MCF 10A (cell line): ENCODE measurements at places on chromosomes 12 and 14. TPM values are rescaled to one million over a fixed set of nuclear protein-coding genes. Genes with fewer than 3 reads are reported as not detected.

KLRG1 gene
- total RNA-seq, result 1.7 and 1.9 TPM in 2 replicates

DNA sequence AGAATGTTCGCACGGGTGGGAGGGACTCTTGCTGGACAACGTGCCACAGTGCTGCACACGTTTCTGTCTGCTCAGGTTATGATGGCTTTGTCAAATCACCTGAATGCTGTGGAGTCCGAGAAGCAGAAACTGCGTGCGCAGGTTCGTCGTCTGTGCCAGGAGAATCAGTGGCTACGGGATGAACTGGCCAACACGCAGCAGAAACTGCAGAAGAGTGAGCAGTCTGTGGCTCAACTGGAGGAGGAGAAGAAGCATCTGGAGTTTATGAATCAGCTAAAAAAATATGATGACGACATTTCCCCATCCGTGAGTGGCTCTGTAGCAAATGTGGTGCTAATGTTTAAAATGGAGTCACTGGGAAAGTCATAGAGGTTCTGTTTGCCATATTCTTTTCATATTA, 28.5 kb downstream of the KLC1 start:
- no peaks in the 10 kb centered on the region for H3K4me1 ChIP-seq
- H3K4me3 ChIP-seq, result no peak overlapping the region
- H3K36me3 ChIP-seq, result peaks cover 89% of the 10 kb centered on the region
- no peaks in the 10 kb centered on the region for H3K27me3 ChIP-seq

GRCh38 chr14:36952689-36953088, 219.7 kb downstream of the SLC25A21 start:
- H3K4me3 ChIP-seq, result no peak overlapping the region
- no peaks in the 10 kb centered on the region for H3K27me3 ChIP-seq
- peaks cover 12% of the 10 kb centered on the region for H3K4me1 ChIP-seq
- peak overlapping the region; percentile 74 for H3K27ac ChIP-seq

- no peaks in the 10 kb centered on the region for H3K36me3 ChIP-seq
- H3K4me3 ChIP-seq, result no peak overlapping the region
- DNase-seq, result peak; percentile 7
- peaks cover 65% of the 10 kb centered on the region for H3K27me3 ChIP-seq
- H3K27ac ChIP-seq, result no peak overlapping the region
- H3K4me1 ChIP-seq, result no peaks in the 10 kb centered on the region
These were observed 4.0 kb upstream of the MYO1H start for GRCh38 chr12:109343677-109344076.

DNA sequence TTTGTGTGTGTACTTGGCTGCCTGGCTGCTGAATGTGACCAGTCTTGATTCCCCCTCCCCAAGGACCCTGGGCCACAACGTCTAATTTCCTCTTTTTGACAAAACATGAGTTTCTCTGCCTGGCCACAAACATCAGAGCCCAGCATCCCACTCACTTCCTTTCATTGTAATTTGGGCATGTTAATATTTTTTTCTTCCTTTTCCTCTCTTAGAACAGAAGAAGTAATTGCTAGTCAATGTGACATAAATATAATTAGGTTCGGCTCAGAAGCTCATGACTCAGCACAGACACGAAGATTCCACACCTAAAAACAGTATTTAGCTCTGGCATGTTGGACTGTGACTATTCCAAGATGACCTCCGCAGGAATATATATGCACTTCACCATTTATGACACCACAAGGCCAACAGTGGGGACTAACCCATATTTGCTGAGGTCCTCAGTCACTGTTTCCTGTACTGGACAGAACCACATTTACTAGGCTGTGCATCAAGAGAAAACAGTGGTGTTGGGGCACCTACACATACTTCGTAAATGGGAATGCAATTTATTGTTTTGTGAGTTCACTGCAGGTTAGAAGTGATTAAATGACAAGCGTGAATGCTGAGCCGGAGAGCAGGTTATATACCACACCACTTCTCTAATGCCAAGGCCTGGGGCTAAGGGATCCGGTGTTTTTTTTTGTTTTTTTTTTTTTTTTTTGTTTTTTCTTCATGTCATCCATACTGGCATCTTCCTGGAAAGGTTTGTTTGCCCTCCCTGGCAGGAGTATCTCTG, 4.2 kb downstream of the GSG1 start:
- peak overlapping the region; percentile 38 for H3K4me3 ChIP-seq
- peaks cover 72% of the 10 kb centered on the region for H3K4me1 ChIP-seq
- H3K27ac ChIP-seq, result peak overlapping the region; percentile 99
- peaks cover 5% of the 10 kb centered on the region for H3K36me3 ChIP-seq
- no peak for DNase-seq

DNA sequence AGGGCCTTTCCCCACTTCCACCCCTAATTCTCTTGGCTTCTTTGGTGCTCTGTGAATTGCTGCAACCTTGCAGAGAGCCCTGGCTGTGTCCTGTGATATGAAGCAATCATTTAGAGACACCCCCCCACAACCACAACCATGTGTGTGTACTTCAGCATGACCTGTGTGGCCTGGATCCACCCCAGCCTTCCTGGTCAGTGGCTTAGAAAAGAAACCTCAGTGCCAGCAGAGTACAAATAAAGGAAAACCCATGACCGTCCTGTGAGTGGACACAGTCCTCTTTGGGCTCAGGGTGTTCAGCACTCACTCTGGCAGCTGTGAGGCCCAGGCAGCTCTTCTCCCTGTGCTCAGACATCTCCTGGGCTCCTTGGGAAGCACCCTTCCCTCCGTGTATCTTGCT, 206.6 kb upstream of the DIO3 start:
- no peak for DNase-seq
- H3K27me3 ChIP-seq, result peaks cover 41% of the 10 kb centered on the region
- no peak overlapping the region for H3K27ac ChIP-seq
- H3K36me3 ChIP-seq, result no peaks in the 10 kb centered on the region
- no peak overlapping the region for H3K4me3 ChIP-seq

DNA sequence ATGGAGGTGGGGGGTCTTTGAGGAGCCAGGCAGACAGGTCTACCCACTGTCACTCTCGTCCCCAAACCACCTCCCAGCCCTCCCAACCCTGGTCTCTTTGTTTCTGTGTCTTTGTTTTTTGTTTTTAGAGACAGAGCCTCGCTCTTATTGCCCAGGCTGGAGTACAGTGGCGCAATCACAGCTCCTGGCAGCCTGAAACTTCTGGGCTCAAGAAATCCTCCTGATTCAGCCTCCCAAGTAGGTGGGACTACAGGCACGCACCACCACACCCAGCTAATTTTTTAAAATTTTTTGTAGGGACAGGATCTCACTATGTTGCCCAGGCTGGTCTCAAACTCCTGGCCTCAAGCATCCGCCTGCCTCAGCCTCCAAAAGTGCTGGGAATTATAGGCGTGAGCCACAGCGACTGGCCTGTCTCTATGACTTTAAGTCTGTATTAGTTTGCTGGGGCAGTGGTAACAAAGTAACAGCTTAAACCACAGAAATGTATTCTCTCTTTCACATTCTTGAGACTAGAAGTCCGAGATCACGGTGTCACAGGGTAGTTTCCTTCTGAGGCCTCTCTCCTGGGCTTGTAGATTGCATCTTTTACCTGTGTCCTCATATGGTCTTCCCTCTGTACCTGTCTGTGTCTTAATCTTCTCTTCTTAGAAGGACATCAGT, 26.1 kb downstream of the DTX1 start:
- H3K36me3 ChIP-seq, result no peaks in the 10 kb centered on the region
- H3K27me3 ChIP-seq, result peaks cover 23% of the 10 kb centered on the region
- peaks cover 6% of the 10 kb centered on the region for H3K4me1 ChIP-seq
- H3K27ac ChIP-seq, result no peak overlapping the region

DNA sequence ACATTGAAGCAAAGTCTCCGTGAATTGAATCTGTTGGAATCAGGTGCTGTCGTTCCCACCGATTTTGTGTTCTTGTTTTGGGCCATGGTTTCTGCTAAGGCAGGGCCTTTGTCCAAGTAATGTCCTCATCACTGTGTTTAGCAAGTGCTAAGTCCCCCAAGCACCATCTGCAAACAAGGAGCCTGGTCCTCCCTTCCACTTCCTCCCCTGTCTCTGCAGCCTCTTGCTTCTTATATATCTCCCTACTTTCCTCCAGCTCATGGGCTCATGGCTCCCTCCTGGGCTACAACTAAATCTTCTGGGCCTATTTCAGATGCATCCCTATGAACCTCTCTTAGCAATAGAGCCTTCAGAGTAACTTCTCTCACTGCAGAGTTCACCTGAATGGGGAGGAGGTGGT, 25.8 kb upstream of the CMKLR1 start:
- H3K4me1 ChIP-seq, result no peaks in the 10 kb centered on the region
- no peak for DNase-seq

- no peaks in the 10 kb centered on the region for H3K36me3 ChIP-seq
- no peak overlapping the region for H3K27ac ChIP-seq
- H3K4me1 ChIP-seq, result no peaks in the 10 kb centered on the region
- H3K27me3 ChIP-seq, result no peaks in the 10 kb centered on the region
- H3K4me3 ChIP-seq, result no peak overlapping the region
- no peak for DNase-seq
These were observed 69.8 kb downstream of the GAS2L3 start for GRCh38 chr12:100643246-100643645.

DNA sequence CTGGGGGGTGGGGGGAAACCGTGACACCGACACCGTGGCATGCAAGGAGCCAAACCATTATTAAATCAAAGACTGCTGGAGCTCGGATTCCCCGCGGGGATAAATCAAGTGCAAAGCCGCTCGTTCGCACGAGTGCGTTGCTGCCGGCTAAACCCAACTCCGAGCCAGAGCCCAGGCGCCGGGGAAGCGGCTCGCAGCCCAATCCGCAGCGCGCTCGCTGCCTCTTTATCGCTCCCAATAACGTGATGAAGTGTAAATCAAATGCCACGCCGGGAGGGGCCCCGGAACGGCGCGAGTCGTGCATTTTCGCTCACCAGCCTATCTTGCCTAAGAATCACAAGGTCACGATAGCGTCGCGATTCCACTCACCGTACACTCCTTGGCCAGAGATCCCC, 1.3 kb downstream of the MDGA2 start:
- no peaks in the 10 kb centered on the region for H3K36me3 ChIP-seq
- no peak overlapping the region for H3K27ac ChIP-seq
- no peak overlapping the region for H3K4me3 ChIP-seq
- no peak for DNase-seq

GRCh38 chr14:52033101-52033642, 35.7 kb downstream of the NID2 start:
- no peaks in the 10 kb centered on the region for H3K4me1 ChIP-seq
- H3K27ac ChIP-seq, result no peak overlapping the region
- no peak overlapping the region for H3K4me3 ChIP-seq
- no peaks in the 10 kb centered on the region for H3K27me3 ChIP-seq

- H3K27ac ChIP-seq, result no peak overlapping the region
- no peaks in the 10 kb centered on the region for H3K36me3 ChIP-seq
- H3K4me1 ChIP-seq, result no peaks in the 10 kb centered on the region
- H3K27me3 ChIP-seq, result peaks cover 48% of the 10 kb centered on the region
- no peak overlapping the region for H3K4me3 ChIP-seq
These were observed 1.8 kb downstream of the KIF26A start for GRCh38 chr14:104140213-104140462.

DNA sequence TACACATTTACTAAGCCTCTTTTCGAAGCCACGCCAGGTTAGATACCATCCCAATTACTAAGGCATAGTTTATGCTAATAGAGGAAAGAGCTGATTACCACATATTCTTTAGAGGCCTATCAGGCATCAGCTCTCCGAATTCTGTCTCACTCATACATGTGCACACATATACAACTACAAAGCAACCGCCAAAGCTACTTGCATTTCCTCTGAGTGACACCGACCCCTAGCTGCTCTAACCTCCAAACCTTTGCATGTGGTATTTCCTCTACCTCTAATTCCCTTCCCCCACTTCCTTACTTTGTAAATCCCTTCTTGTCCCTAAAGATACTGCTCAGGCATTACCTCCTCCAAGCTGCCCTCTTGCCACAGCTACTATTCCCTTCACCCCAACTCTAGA, 107.2 kb downstream of the DUSP6 start:
- no peaks in the 10 kb centered on the region for H3K36me3 ChIP-seq
- peaks cover 6% of the 10 kb centered on the region for H3K4me1 ChIP-seq
- no peak overlapping the region for H3K4me3 ChIP-seq
- H3K27me3 ChIP-seq, result no peaks in the 10 kb centered on the region
- no peak overlapping the region for H3K27ac ChIP-seq

DNA sequence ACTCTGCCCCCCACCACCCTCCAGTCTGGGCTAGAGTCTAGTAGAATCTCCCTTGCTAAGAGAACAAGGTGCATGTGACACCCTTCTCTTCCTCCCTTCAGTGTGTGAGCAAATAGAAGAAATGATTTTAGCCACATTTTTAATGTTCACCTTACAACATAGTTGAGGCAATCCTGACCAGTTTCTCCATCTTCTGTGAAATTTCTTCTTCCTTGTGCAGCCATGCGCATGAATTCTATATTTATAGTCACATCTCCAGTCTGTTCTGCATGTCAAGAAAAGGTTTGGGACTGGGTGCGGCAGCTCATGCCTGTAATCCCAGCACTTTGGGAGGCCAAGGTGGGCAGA, 9.5 kb upstream of the LTA4H start:
- H3K27ac ChIP-seq, result peak overlapping the region; percentile 87
- DNase-seq, result no peak
- no peaks in the 10 kb centered on the region for H3K27me3 ChIP-seq
- H3K4me3 ChIP-seq, result no peak overlapping the region
- H3K36me3 ChIP-seq, result no peaks in the 10 kb centered on the region
- peaks cover 36% of the 10 kb centered on the region for H3K4me1 ChIP-seq

GRCh38 chr12:73465106-73465505, 1072.5 kb upstream of the ATXN7L3B start:
- H3K36me3 ChIP-seq, result no peaks in the 10 kb centered on the region
- no peak overlapping the region for H3K4me3 ChIP-seq
- no peaks in the 10 kb centered on the region for H3K27me3 ChIP-seq
- no peaks in the 10 kb centered on the region for H3K4me1 ChIP-seq
- no peak overlapping the region for H3K27ac ChIP-seq

GRCh38 chr12:75560167-75560566, 48.8 kb upstream of the KRR1 start:
- DNase-seq, result peak; percentile 25
- H3K36me3 ChIP-seq, result no peaks in the 10 kb centered on the region
- H3K27me3 ChIP-seq, result no peaks in the 10 kb centered on the region
- H3K27ac ChIP-seq, result no peak overlapping the region
- H3K4me3 ChIP-seq, result no peak overlapping the region

DNA sequence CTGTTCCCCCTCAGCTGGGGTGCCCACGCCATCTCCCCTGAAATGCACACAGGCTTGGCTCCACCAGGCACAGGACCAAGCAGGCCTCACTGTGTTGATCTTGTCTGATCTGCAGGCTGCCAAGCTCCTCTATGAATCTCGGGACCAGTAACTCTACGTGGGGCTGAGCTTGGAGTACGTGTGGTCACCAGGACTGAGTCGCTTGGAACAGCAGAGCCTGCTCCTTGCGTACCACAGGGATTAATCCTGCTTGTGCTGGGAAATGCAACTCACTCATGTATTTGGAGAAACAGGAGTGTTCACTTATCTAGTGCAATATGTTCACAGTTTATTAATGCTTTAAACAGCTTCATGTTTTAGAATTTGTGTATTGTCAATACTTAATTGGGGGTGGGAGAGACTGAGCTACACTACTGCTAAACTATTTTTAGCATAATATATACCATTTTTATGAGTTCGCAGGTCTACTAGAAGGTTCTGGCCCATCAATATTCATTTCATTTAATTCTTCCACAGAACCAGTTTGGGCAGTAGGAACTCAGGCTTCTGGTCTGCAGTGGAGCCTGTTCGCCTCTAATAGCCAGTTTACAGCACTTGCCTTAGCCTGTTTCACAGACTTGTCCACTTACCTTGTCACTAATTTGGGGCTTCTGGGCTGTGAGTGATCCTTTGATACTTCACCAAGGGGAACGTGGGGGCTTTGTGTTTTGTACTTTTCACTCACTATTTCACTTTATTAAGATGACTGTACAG, 17.4 kb downstream of the ZFYVE21 start:
- no peaks in the 10 kb centered on the region for H3K4me1 ChIP-seq
- H3K36me3 ChIP-seq, result peaks cover 56% of the 10 kb centered on the region
- H3K27ac ChIP-seq, result no peak overlapping the region
- H3K4me3 ChIP-seq, result no peak overlapping the region
- no peaks in the 10 kb centered on the region for H3K27me3 ChIP-seq

GRCh38 chr14:53714495-53715192, 242.0 kb downstream of the BMP4 start:
- H3K27ac ChIP-seq, result peak overlapping the region; percentile 94
- H3K27me3 ChIP-seq, result no peaks in the 10 kb centered on the region
- peak overlapping the region; percentile 62 for H3K4me3 ChIP-seq
